Activated T-helper 17 cell treated with anti-CD3 and anti-CD28 coated beads, Interleukin-2, amount 50 U/mL, for 72 hours (primary cell): ENCODE measurements at places on chromosomes 11 and 22.

DNA sequence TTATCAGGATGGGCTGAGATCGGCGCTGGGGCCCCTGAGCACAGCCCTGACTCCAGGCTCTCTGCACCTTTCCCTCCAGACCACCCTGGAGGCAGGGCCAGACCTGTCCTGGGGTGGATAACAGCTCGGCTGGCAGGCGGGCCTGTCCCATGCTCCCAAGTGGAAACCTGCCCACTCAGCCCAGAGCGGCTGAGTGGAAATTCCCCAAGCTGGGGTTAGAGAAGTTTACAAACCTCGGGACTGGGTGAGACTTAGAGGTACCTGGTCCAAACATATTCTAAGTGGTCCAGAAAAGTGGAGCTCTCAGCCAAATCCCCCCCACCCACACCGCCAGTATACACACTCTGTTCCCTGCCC is 4.8 kb upstream of the FXYD2 start:
- ATAC-seq, result peak; percentile 13

DNA sequence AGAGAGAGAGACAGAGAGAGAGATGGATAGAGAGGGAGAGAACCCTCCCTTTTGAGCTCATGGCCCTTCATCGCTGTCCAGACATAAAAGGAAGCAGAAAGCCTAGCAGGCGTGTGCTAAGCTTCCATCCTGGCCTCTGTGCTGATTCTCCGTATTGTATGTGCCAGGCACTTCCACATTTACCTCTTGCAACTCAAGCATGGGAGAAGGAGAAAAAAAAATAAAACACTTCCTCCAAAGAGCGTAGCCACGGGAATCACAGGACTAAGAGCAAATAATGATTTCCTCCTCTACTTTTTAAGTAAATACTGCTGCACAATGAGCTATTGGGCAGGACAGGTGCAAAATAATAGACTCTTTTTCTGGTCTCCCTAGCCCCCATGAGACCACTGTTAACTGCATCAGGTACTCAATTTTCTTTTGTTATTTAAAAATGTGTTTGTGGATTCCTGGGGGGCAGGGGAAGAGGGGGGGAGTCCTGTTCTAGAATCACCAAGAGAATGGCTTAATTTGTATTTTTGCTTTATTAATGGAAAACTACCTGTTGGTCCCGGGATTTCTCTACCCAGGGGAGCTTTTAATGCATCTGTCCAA is 154.3 kb downstream of the NXPE2 start:
- no peak for ATAC-seq

GRCh38 chr11:11206484-11206883 is 146.6 kb downstream of the CSNK2A3 start:
- ATAC-seq, result no peak

- ATAC-seq, result no peak
These were observed 324.3 kb upstream of the SYN3 start for GRCh38 chr22:33382436-33382835.

DNA sequence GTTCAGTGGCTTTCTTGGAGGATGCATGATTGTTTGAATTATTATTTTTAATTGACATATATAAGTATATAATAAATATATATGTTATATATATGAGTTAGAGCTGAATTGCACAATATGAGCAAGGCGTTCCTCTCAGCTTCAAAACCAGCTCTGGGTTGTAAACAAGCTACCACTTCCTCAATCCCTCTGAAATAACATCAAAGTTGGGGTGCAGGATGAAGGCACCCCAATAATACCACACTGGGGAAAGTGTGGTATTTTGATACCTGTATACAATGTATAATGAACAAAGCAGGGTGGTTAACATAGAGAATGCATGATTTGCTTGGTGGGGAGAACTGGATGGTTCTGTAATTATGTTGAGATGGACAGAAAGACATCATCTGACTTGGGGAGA is 1.7 kb upstream of the SORL1 start:
- no peak for ATAC-seq

- no peak for ATAC-seq
These were observed 38.9 kb downstream of the OR10A6 start for GRCh38 chr11:7892059-7892699.

GRCh38 chr11:75449271-75449670 is 16.3 kb upstream of the KLHL35 start:
- no peak for ATAC-seq

DNA sequence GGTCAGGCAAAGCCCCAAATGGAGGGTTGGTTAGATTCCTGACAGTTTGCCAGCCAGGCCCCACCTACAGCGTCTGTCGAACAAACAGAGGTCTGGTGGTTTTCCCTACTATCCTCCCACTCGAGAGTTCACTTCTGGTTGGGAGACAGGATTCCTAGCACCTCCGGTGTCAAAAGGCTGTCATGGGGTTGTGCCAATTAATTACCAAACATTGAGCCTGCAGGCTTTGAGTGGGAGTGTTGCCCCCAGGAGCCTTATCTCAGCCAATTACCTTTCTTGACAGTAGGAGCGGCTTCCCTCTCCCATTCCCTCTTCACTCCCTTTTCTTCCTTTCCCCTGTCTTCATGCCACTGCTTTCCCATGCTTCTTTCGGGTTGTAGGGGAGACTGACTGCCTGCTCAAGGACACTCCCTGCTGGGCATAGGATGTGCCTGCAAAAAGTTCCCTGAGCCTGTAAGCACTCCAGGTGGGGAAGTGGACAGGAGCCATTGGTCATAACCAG is 4.7 kb upstream of the TTC36 start:
- no peak for ATAC-seq

GRCh38 chr11:86699040-86699791 is 26.8 kb upstream of the ME3 start:
- ATAC-seq, result no peak

GRCh38 chr22:36016684-36017083 is 11.9 kb downstream of the RBFOX2 start:
- no peak for ATAC-seq

GRCh38 chr22:43890901-43891331 is 897 bp downstream of the PNPLA5 start:
- no peak for ATAC-seq

DNA sequence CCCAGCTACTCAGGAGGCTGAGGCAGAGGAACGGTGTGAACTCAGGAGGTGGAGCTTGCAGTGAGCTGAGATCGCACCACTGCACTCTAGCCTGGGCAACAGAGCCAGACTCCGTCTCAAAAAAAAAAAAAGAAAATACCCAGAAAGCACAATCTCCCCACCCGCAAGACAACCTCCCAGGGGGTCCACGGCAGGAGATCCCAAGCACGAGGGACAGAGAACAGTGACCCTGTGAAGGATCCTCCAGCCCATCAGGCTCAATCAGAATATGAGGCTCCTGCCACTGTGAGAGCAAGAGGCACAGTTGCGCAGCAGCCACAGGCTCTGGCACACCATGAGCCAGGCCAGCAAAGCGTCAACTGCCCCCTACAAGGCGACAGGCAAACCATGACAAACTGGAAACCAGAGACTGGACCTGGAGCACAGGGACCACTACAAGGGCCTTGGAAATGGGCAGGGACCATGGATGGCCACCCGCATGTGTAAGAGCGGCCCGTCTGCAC is 164.8 kb upstream of the GRK3 start:
- ATAC-seq, result no peak

DNA sequence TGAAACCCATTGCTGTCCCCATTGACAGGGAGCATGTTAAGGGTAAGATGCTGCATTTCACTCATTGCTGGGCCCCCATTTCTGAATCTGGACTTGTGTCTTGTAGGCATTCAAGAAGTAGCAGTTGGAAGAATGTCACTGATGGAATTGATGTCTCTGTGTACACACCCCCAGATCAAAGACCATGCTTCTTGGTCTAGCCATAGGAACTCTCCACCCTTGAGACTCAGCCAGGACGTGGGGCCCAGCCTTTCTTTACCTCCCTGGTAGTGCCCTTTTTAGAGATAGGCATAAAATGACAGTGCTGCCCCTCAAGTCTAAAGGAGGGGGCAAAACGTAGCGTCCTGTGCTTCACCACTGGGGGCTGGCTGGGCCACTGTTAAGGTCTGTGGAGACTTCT is 135.1 kb downstream of the TEAD1 start:
- no peak for ATAC-seq

DNA sequence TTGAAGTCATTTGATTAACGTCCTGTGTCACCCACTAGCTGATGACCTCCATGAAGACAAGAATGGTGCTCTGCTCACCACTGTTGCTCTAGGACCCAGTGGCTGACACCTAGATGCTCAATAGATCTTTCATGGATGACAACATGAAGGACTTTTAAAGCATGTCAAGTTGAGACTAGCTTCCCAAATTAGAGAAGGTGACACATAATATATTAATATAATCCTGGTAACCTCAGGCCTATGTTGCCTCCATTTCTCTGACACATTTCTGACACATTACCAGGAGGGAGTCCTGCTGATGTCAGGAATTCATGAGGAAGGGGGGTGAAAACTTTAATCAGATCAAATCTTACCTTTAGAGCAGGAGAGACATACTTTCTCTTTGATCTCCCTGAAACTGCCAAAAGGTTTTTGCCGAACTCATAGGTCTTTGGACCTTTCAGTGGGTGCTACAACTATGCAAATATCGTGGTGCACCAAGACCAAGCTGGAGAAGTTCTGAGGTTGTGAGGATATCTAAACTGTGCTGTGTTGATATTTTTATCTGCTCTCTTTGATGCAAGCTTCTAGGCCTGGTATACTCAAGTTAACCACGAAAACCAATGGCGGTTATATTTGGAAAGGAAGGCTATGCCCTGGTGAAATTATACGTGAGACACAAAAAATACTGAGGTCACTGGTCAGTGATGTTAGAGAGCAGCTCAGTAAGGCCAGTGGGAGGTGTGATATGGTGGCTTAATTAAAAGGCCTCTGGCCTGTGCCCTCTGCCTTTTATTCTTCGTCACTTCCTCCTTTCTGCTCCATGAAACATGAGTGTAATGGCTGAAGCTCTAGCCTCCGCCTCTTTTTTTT is 13.2 kb upstream of the AMPD3 start:
- ATAC-seq, result peak; percentile 86

GRCh38 chr11:19872512-19873145 is 160.0 kb downstream of the NAV2 start:
- no peak for ATAC-seq

DNA sequence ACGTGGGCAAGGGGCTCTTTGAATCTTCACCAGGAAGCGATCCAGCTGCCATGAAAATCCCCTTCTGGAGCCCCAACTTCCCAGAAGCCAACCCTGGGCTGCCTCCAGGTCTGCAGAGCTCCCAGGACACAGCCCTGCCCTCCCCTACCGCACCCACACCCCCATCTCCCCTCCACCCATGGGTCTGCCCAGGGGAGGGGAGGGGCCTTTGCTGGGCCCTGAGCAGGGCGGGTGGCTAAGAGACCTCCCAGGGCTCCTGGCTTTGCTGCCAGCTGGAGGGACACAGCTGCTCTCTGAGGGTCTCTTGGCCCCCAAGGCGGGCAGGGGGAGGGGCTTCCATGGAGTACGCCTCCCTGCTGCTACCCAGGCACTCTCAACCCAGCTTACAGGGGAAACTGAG is 64.1 kb downstream of the WNT7B start:
- ATAC-seq, result no peak

DNA sequence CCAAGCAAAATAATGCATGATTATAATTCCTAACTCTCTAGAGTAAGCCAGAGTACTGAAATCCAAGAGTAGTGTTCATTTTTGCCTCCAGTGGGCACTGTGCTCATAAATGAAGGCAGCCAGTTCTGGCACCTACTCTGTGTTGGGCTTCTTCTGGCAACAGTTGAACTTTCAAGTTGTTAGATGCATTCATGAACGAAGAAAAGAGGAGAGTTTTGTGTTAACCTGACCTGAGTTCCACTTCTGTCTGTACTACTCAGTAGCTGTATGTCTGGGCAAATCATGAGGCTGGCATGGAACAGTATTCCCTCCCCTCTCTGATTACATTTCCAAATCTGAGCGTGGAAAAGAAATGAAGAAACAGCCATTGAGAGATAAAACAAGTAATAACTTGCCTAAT is 20.3 kb upstream of the TENM4 start:
- no peak for ATAC-seq

DNA sequence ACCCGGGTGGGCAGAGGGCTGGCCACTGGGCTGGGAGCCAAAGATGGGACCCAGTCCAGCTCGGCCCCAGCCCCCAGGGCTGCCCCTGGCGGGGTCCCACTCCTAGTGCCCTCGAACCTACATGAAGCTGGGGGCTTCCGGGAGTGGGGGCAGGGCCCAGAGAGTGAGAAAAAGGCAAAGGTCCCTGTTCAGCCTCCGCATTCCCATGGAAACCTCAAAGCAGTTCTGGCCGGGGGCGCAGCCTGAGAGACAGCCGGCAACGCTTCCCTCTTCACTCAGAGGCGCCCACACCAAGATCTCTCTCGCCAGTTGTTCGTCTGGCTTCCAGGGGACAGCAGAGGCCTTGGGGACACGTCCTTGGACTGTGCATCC is 22.4 kb upstream of the ARHGAP8 start:
- no peak for ATAC-seq

DNA sequence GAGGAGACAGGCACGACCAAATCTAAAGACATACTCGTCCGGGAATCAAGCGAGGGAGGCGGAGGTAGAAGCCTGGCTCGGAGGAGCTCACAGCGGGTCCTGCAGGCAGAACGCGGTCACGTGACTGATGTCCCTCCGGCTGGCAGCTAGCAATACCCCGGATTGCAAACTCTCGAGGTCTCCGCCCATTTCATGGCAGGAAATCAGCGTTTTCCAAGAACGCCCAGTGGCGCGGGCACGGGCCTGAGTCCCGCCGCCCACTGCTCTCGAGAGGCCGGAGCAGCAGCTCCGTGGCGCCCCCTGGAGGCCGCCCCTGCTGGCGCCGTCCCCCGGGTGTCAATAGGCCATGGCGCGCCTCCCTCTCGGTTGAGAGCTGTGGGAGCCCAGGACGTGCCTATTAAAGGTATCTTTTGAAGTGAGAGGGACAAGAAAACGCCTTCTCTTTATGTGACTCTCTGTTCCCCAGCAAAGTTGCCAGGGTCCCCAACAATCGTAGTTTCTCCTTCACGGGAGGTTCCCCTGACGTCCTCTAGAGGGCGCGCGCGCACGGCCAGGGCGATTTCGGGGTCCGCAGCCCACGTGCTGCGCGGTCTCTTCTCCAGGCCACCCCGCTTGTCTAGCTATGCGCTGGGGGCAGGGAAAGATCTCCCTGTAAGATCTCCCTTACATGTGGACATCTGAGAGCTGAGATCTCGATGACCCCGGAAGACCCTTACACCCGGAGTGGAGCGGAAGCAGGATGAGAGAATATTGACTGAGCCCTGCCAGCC is 37.3 kb upstream of the RBFOX2 start:
- ATAC-seq, result peak; percentile 91

GRCh38 chr22:30016596-30016995 is 63.7 kb upstream of the HORMAD2 start:
- ATAC-seq, result no peak

- ATAC-seq, result no peak
These were observed 181.5 kb downstream of the KIF18A start for GRCh38 chr11:27926486-27926885.

DNA sequence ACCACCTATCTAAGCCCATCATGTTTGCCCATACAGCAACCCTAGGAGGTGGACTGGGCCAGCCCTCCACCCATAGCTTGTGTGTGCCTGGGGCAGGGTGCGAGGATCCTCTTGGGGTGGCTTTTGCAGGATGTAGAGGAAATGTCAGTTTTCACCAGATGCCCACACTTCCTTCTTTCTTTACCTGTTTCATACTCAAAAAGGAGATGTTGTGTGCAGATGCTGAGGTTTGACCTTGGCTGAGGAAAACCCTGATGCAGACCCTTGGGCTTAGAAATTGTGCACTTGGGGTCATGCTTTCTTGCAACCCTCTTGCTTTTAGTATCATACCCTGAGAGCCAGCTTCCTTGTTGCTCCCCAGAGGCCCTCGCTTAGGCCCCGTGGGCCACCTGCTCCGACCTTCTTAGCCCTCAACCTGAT is 2.2 kb downstream of the HTR3A start:
- no peak for ATAC-seq
